Mammary epithelial cell (primary cell): ENCODE measurements at places on chromosomes 7 and 10. TPM values are rescaled to one million over a fixed set of nuclear protein-coding genes. Genes with fewer than 3 reads are reported as not detected.

Gene CUZD1
- total RNA-seq = 1.2 and 1.3 TPM in 2 replicates

Gene CRYGN
- not detected in 2 replicates for total RNA-seq

- no peak for DNase-seq
Observed at GRCh38 chr7:40796723-40797122, 661.9 kb downstream of the SUGCT start.

DNA sequence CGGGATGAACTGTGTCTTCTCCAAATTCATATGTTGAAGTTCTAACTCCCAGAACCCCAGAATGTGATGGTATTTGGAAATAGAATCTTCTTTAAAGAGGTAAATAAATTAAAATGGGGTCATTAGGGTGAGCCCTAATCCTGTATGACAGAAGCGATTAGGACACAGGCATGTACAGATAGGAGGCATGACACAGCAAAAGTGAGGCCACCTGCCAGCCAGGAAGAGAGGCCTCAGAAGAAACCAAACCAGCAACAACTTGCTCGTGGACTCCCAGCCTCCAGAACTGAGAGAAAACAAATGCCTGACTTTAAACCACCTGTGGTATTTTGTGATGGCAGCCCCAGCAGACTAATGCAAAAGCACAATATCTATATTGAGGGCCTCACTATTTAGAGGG is 214.3 kb downstream of the NEBL start:
- DNase-seq = no peak

DNA sequence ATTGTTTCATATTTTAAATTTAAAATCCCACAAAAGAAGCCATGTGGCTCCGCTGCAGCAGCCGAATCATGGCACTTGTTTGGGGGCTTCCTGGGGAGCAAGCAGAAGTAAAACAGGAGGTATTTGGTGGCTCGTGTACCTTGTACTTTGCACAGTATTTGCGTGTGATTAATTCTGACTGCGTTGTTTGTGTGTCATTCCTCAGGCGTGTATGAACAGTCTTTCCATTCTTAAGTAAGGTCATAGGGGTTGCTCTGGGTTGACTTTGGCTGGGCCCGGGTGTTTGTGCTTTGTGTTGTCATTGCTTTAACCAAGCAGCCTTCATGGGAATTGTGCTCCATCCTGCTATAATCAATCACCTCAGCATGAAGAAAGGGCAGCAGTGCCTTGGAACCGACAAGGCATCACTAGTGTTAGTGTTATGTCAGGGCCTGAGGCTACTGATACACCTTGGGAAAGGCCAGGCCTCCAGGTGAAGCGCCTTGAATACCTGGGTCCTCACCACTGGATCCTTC is 182.4 kb downstream of the ARHGAP21 start:
- peak; percentile 53 for DNase-seq

DNA sequence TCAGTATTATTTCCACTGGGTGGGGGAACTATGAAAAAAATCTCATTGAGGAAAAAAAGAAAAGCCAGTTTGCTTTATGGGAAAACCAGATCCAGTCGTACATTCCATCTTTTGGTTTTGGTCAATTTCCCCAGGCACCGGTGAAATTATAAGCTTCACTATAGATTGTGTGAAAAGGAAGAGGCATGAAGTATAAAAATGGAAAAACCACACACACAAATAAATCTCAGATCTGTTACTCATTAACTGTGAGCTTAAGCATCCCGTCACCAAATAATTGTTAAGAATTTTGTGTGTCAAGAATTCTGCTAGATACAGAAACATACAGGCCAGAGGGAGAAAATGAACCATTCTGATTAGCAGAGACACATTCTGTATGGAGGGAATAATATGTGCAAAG is 405.5 kb upstream of the CELF2 start:
- no peak for DNase-seq

- DNase-seq = no peak
Observed at GRCh38 chr7:80347173-80347572, 164.7 kb downstream of the GNAT3 start.

- DNase-seq = peak; percentile 93
Observed at GRCh38 chr7:100983451-100984187, 14.3 kb downstream of the MUC12 start.

- no peak for DNase-seq
Observed at GRCh38 chr7:111282626-111283025, 191.7 kb downstream of the LRRN3 start.

GRCh38 chr7:47000561-47000960 is 581.4 kb downstream of the TNS3 start:
- no peak for DNase-seq

GRCh38 chr10:70425096-70425495 is 16.4 kb downstream of the NODAL start:
- no peak for DNase-seq

DNA sequence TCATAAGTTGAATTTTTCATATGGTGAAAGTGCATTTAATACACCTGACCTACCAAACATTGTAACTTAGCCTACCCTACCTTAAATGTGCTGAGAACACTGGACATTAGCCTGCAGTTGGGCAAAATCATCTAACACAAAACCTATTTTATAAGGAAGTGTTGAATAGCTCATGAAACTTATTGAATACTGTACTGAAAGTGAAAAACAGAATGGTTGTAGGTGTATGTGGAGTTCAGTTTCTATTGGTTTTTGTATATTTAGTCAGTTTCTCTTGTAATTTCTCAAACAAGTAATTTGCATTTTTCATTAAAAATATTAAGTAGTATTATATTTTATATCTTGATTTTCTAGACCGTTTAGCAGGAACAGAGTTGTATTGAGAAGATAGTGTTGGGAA is 15.3 kb downstream of the CCDC7 start:
- DNase-seq = no peak

- no peak for DNase-seq
Observed at GRCh38 chr10:124595143-124595883, 133.7 kb downstream of the LHPP start.
